Neural progenitor cell (in vitro differentiated cells): ENCODE measurements at places on chromosomes 16 and 17. TPM values are rescaled to one million over a fixed set of nuclear protein-coding genes. Genes with fewer than 3 reads are reported as not detected.

TBX6 gene
- total RNA-seq = 0.39 and 2.8 TPM in 2 replicates

DNA sequence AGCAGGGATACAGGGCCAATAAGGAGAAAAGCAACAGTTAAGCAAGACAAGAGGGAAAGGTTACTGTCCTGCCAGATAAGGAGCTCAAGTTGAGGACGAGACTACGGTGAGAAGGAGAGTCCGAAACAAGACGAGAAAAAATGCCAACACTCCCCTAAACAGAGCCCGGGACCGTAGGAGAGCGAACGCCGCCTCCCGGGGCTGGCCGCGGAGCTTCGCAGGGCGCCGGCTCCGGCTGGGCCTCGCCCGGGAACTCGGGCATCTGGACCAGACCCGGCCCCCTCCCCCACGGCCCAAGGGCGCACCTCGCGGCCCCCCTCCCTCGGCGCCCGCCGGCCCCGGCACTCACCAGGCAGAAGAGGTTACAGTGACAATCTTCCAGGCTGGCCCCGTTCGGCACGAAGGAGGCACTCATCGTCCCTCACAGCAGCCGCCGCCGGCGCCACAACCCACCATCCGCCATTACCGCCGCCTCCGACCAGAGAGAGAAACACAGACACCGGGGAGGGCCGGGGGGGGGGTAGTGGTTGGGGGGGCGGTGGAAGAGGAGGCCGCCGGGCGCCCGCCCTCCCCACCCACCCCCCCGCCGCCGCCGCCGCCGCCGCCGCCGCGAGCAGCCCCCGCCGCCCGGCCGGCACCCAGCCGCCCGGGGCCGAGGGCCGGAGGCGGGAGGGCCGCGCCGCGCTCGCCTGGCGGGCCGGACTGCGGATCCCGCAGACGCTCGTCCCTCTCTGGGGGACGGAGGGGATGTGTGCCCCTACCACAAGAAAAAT lies at the start of gene MED13:
MED13 (minus strand) TSS at position 488 of the 773 bp plus-strand sequence; CDS start at position 415, 73 bp downstream.
- DNase-seq = peak; percentile 73

KAT2A gene
- total RNA-seq = 18.4 and 34.2 TPM in 2 replicates

- no peak for DNase-seq
Observed at GRCh38 chr17:57667461-57667923, 77.6 kb downstream of the CCDC182 start.

CLEC10A gene
- total RNA-seq = not detected in 2 replicates

ORC6 gene
- total RNA-seq = 95.3 and 122 TPM in 2 replicates

BAHCC1 gene
- 3.4 and 26.3 TPM in 2 replicates for total RNA-seq

KRTAP3-1 gene
- not detected in 2 replicates for total RNA-seq

- DNase-seq = peak; percentile 82
Observed at GRCh38 chr16:19410435-19411171, 7.1 kb upstream of the TMC5 start.

DNA sequence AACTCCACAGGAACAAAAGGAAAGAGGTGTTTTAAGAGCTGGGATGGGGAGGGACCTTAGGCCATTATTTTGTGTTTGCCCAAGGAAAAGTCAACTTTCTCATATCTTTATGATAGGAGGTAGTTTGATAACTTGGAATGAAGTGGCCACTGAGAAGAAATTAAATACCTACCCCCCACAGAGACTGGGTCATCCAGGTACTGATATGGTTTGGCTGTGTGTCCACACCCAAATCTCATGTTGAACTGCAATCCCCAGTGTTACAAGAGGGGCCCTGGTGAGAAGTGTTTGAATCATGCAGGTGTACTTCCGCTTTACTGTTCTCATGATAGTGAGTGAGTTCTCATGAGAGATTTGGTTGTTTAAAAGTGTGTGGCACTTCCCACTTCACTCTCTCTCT lies 477.9 kb upstream of the KIF2B start:
- no peak for DNase-seq

IFI35 gene
- total RNA-seq = 0.96 TPM in 1 of 2 replicates, not detected in the other

TMUB2 gene
- 16.6 and 26.3 TPM in 2 replicates for total RNA-seq

DNA sequence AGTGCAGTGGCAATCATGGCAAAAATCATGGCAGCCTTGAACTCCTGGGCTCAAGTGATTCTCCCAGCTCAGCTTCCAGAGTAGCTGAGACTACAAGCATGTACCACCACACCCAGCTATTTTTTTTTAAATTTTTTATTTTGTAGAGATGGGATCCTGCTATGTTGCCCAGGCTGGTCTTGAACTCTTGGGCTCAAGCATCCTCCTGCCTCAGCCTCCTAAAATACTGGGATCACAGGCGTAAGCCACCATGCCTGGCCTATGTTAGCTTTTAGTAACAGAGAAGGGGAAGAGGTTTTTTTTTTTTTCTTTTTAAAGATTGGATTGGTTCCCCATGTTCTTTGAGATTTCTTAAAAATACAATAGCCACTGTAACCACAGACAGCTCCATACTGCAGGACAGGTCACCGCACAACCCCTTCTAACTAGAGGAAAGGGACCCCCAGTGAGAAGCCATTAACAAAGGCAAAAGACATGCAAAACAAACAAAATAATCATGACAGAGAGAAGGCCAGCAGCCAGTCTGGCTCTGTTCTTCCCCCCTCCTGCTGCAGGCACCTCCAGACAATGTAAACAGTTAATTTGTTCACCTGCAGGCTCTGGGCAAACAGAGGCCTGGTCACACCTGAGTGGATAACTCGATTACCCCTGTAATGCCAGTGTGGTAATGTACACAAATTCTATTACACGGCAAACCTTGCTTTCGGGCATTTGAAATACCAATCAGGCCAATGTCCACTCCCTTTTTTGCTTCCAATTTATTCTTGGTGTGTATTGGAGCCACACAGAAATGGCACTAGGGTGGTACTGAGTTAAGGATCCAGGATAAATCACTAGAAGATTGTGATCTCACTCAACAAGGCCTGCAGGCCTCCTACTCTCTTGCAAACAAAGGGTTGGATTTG lies 52.9 kb downstream of the SNX11 start:
- DNase-seq = no peak

- DNase-seq = no peak
Observed at GRCh38 chr16:22255335-22255734, 41.9 kb upstream of the POLR3E start.

GRCh38 chr16:4591191-4591590 lies 23.5 kb downstream of the UBALD1 start:
- no peak for DNase-seq

VTN gene
- 0.25 and 1.2 TPM in 2 replicates for total RNA-seq

MT4 gene
- not detected in 2 replicates for total RNA-seq

- DNase-seq = no peak
Observed at GRCh38 chr16:15686287-15686686, 36.2 kb downstream of the NDE1 start.

LYRM1 gene
- 60.5 and 61.8 TPM in 2 replicates for total RNA-seq

GRCh38 chr17:58084317-58084981 lies 1.2 kb downstream of the DYNLL2 start:
- DNase-seq = peak; percentile 54

DNA sequence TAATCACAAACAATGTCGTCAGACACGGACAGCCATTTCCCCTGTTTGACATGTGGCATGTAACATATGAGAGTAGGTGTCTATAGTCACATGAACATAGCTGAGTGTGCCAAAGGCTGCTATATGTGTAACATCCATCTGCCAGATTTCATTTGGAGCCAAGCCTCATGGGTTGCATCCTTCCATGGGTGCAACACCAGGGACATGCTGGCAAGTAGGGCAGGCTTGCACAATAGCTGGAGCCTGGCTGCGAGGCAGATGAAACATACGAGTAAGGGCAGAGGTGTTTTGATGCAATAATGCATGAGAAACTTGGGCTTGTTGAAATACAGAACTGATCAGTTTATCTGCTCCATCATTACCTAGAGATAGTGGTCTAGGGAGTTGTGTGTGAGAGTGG lies 9.0 kb upstream of the ZNF689 start:
- no peak for DNase-seq

CDH13 gene
- total RNA-seq = 3.0 and 3.2 TPM in 2 replicates

GRCh38 chr16:28499854-28500253 lies 5.4 kb downstream of the APOBR start:
- no peak for DNase-seq

GRCh38 chr17:7841396-7841914 lies 7.4 kb downstream of the KDM6B start:
- peak; percentile 80 for DNase-seq

DNA sequence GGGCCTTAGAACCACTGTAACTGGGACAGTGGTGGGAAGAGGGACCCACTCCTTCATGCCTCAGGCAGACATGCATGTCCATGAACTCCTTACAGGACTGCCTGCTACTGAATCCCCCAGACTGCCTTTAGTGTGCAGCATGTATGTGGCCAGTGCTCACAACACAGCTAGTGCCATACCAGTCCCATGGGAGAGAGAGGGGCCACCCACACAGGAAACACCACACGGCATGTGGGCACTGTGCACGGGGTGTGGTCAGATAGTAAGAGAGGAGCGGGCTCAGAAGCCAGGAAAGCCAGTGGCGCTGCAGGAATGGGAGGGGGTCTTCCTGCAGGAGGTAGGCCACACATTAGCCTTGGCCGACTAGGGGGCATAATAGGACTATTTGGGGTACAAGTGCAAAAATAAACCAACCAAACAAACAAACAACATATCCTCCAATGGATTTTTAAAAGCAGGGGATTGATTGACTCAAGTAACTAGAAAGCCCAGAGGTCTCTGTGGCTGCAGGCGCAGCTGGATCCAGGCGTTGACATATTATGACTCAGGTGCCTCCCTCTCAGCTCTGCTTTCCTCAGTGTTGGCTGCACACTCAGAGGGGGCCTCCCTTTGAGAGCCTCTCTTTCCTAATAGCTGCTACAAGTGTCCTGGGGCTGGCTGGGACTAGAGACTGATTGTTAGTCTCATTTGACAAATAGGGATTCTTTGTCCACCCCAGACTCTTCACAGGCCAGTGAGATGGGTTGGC lies 104.4 kb downstream of the AMFR start:
- DNase-seq = no peak

DNA sequence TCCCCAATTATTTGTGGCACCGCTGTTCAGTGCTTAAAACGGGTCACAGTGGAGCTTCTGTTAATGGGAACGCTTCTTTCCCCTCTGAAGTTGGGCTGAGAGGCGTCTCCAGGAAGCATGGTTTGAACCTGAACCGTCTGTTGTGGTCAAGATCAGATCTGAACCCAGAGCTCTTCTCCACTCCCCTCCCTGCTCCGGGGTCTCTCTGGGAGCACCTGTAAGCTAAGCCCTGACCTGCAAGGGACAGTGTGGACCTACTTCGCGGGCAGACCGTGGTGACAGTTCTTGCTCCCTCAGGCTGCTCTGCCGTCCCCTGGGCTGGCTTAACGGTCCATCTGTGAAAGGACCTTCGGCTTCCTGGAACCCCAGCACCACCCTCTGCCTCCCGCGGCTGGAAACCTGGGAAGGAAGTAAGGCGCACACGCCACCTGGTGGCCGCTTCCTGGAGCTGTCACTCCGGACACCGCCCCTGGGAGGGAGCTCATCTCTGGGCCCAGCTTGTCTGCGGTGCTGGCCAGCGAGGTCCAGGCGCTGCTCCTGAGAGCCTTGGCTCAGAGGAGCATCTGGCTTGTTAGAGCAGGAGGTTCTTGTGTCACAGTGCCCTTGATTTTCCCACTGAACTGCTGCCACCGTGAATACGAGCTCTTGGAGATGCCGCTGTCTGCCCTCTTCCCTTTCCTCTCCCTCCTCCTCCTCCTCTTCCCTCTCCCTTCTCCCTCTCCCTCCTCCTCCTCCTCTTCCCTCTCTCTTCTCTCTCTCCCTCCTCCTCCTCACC lies 518.5 kb upstream of the EEF2KMT start:
- peak; percentile 92 for DNase-seq

GRCh38 chr16:71626858-71627213 lies 852 bp downstream of the MARVELD3 start:
- DNase-seq = peak; percentile 41

SMIM5 gene
- not detected in 2 replicates for total RNA-seq

GRCh38 chr17:17565471-17566339 lies 25.8 kb downstream of the PEMT start:
- DNase-seq = no peak

SCIMP gene
- not detected in 2 replicates for total RNA-seq

DNA sequence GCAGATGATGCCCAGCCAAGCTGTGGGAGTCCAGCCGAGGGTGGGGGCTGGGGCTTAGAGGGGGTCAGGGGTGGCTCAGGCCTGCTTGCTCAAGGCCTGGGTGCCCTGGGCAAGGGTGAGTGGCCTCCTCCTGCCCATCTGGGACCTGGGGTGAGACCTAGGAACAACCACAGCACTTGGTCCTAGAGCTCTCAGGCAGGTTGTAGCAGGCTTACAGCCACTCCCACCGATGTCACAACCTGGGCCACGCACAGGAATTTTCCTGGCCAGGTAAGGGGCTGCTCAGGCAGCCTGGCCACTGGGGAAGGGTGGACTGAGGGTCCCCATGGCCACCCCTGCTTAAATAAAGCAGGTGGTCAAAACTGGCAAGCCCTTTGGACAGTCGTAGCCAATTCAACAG lies 6.3 kb upstream of the SREBF1 start:
- no peak for DNase-seq

APOH gene
- total RNA-seq = not detected in 2 replicates

GRCh38 chr17:35713069-35713728 lies 18.2 kb upstream of the RASL10B start:
- DNase-seq = no peak

DOC2A gene
- 3.1 and 8.1 TPM in 2 replicates for total RNA-seq

MEOX1 gene
- total RNA-seq = 0.59 TPM in 1 of 2 replicates, not detected in the other

NPIPB8 gene
- total RNA-seq = not detected in 2 replicates

DNA sequence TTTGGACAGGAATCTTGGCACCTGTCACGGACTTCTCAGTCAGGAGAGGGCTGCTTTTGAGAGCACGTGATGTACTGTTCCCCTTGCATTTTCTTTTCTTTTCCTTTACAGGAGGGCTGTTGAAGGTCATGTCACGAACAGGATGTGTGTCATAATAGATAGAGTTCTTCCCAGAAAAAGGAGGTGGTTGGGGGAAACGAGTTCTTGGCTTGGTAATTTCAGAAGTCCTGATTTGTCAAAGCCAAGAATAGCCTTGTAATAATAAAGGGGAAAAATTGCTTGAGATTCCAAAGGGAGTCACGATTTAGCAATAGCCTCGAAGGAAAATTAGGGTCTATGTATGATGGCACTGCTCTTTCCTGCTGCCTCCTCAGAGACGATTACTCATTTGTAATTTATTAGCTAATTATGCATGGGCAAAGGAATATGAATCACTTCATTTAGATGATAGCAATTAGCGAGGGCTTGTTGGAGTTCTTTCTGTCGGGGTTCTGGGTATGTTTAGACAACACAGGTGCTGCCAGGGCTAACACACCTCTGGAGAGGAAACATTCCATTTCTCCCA lies 277.7 kb upstream of the N4BP1 start:
- DNase-seq = no peak

ABCC12 gene
- total RNA-seq = 0.06 and 0.12 TPM in 2 replicates
